NAMALWA (cell line): ENCODE measurements at places on chromosomes 4 and X.
A peak's percentile ranks its signal among the peaks of the same experiment; 100 is the strongest.

GRCh38 chrX:2263203-2263602 lies 237.6 kb downstream of the DHRSX start:
- no peak for DNase-seq

DNA sequence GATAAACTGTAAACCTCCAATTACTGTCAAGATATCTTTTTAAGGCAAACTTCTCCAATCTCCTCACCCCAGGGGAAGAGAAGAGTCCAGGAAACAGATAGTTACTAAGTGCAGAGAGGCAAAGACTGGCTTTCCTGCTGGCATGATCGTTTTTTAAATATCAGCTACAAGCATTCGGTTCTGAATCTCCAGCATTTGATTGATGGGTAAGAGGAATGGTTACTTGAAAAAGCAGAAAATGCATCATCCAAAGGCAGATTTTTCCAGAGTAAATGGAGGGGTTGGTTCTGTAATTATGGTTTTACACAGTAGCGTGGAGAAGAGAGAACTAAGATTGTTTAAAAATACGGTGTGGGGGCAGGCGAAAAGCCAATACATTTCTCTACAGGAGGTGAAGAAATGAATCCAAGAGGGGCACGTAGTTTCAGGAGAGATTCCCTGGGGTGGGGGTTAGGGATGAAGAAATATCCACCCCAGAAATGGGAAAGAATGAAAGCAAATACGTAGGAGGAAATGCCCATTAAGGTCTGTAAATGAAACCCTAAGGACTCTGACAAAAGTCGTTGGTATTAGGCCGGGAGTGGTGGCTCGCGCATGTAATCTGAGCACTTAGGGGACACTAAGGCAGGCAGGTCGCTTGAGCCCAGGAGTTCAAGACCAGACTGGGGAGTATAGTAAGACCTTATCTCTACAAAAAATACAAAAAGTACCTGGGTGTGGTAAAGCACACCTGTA lies 248.3 kb downstream of the DHRSX start:
- no peak for DNase-seq

GRCh38 chrX:153971124-153971449 lies 531 bp downstream of the HCFC1 start:
- peak; percentile 84 for DNase-seq

GRCh38 chrX:115018944-115019343 lies 1.5 kb upstream of the IL13RA2 start:
- DNase-seq = no peak

DNA sequence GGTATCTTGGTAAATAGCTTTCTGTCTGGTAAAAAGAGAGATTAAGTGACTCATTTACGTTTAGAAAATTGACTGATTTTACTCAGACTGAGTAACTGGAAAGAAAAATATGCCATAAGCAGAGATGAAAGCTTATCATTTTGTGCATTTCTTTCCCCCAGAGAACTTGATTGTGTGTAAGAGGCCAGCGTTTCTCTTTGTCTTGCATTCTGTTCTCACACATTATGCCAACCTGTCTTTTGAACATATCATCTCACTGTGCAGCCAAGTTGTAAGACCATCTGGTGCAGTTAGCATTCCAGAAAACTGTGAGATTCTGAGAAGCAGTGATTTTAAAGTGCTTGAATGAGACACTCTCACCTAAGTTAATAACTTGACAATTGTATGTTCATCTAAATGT lies 651.3 kb downstream of the TECRL start:
- DNase-seq = no peak

DNA sequence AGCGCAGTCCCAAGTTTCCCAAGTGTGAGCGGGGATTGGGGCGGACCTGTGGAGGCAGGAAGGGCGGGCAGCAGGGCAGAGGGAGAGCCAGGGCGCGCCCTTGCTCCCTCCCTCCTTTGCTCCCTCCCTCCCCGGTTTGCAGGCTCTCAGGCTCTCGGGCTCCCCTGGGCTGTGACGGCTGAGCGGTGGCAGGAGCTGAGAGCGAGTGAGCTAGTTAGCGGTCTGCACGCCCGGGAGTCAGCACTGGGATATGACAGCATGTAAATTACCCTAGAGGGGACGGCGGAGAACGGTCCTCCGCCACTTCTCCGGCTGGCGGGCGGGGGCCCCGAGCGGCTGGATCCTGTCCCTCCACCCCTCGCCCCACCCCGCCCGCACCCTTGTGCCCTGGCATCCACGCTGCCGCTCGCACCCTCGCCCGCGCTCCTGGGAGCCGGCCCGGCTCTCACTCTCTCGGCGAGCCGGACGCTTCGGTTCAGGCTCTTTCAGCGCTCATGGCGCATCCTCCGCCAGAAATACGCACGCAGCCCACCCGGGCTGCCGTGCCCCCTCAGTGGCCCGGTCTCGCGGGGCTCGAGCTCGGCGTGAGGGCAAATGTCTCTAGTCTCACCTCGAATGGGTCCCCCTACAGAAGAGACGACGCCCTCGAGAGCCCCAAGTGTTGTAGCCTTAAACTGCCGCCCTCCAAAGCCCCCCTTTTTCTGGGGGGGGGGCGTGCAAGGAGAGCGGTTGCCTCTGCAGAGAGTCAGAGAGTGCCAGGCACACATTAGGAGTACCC lies at the start of gene TSC22D3:
TSS of gene TSC22D3 (minus strand) at position 54 of the 778 bp plus-strand sequence. CDS start 368 bp downstream, outside the sequence.
- DNase-seq = peak; percentile 22

GRCh38 chr4:10180603-10180926 lies 64.0 kb upstream of the WDR1 start:
- DNase-seq = no peak

GRCh38 chr4:129239088-129239487 lies 143.1 kb downstream of the C4orf33 start:
- no peak for DNase-seq

DNA sequence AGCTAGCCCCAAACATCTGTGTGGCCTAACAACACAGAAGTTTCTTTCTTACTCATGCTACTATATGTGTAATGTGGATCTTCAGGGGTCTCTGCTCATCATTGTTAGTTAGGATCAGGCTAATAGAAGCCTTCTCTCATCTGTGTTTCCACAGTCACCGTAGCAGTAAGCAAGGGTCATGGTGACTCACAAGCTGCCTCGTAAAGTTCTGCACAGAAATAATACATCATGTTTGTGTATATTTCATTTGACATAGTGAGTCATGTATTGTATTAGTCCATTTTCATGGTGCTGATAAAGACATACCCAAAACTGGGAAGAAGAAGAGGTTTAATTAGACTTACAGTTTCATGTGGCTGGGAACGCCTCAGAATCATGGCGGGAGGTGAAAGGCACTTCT lies 38.7 kb downstream of the SLC4A4 start:
- no peak for DNase-seq

DNA sequence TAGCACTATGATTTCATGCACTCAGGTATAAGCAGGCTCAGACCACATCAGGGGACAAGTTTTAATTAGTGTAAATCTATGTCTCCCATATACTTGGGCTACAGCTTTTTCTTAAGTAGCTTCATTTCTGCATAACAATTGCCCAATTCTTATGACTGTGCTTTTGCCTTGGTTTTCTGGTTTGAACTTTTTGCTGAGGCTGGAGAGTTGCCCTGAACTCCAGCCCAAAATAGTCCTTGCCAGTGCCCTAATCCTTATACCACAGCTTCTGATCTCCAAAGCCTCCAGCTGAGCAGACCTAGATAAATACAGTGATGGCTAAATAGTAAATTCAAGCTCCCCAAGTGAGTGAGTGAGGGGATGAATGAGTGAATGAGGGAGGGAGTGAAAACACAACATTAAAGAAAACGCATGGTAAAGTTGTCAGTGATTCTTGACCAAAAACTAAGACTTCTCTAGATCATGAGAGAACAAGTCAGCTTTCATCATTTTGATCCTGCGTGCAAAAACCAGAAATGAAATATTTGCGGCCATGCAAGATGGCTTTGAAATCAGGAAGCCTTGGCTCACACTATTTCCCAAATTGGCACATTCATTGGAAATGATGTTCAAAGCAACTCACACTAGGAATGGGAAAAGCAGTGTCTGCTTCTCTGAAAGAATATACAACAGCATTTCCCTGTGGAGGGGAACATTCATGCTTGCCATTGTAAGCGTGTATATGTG lies 437.1 kb upstream of the CTSO start:
- no peak for DNase-seq

GRCh38 chr4:159191989-159192388 lies 89.1 kb downstream of the RAPGEF2 start:
- DNase-seq = peak; percentile 49

DNA sequence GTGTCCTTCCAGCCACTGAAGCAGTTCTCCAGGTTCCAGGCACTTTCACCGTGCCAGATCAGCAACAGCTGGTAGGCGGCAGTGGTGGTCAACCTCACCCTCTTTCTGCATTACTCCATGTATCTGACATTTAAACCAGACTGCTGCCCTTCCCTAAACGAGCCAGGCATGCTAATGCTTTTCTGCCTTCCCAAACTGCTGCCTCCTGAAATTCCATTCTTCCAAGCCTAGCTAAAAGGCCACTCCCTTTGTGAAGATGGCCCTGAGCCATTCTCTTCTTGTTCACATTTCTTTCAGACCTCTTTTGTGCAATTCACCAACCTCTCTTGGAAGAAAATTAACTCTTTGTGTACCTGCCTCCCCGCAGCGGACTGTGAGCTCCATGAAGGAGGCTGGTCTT lies 73.7 kb downstream of the CHST7 start:
- DNase-seq = no peak

GRCh38 chrX:54540289-54540688 lies 10.3 kb downstream of the GNL3L start:
- DNase-seq = no peak

DNA sequence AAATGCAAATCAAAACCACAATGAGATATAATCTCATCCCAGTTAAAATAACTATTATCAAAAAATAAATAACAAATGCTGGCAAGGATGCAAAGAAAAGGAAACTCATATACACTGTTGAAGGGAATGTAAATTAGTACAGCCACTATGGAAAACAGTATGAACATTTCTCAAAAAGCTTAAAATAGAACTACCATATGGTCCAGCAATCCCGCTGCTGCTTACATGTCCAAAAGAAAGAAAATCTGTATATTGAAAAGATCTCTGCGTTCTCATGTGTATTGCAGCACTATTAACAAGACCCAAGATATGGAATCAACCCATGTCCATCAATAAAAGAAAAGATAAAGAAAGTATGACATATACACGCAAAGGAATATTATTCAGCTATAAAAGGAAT lies 3.0 kb upstream of the NAP1L2 start:
- DNase-seq = no peak

DNA sequence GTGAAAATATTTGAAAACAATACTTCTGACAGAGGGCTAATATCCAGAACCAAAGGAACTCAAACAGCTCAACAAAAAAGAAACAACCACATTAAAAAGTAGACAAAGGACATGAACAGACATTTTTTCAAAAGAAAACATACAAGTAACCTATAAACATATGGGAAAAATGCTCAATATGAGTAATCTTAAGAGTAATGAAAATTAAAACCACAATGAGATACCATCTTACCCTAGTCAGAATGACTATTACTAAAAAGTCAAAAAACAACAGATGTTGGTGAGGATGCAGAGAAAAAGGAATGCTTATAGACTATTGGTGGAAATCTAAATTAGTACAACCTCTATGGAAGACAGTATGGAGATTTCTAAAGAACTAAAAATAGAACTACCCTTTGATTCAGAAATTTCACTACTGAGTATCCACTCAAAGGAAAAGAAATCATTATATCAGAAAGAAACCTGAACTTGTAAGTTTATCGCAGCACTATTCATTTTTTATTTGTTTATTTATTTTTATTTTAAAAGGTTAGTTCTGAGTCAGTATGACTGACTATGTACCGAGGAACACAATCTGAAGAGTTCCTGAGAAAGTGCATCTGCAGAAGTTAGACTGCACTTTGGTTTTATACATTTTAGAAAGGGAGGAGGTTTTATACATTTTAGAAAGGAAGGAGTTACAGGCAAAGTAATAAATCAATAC lies 231.3 kb downstream of the INPP4B start:
- no peak for DNase-seq

- DNase-seq = no peak
Measured at GRCh38 chr4:153000076-153000420, 63.9 kb downstream of the FHDC1 start.

GRCh38 chr4:56701161-56701480 lies 20.0 kb upstream of the HOPX start:
- DNase-seq = no peak

DNA sequence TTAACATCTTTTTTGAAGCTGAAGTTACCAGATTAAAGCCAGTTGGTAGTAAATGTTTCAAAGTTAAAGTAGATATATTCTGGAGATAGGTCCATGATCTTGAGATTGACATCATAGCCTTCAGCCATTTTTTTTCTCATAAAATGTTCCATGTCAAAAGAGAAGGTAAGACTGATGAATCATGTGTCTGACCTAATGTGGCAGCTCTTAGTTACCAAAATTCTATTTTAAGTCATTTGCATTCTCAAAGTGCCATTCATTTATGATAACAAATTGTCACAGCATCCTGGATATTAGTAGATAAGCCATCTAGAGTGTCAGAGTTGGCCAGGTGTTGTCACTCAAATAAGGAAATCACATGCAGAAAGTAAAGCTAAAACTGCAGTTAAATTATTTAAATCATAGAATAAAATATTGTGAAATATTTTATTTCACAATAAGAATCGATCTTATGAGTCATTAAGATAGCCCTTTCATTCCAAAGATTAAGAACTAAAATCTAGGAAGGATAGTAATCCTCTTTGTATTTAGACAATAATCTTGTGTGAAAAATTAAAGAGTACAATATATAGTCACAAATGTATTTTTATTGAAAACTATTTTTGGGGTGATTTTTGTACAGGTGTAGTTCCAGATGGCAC lies 65.7 kb upstream of the ADAD1 start:
- DNase-seq = no peak

DNA sequence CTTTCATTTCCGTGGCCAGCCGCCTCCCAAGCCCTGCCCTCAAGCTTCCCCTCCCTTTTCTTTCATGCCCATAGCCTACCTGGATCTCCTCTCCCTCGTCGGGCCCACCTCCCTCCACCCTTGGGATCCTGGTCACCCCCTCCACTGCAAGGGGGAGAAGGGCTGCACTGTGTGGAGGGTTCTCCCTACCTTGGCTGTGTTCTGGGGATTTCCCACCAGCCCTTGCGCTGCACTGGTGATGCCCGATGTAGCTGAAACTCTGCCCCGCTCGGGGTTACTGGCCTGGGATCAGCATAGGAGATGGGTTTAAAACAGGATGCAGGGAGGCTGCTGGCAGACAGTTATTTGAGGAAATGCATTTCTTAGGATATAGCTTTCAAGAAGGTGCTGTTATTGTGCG lies 128.9 kb downstream of the TBL1X start:
- DNase-seq = no peak

GRCh38 chr4:165627548-165627947 lies 245.5 kb upstream of the TLL1 start:
- DNase-seq = no peak

DNA sequence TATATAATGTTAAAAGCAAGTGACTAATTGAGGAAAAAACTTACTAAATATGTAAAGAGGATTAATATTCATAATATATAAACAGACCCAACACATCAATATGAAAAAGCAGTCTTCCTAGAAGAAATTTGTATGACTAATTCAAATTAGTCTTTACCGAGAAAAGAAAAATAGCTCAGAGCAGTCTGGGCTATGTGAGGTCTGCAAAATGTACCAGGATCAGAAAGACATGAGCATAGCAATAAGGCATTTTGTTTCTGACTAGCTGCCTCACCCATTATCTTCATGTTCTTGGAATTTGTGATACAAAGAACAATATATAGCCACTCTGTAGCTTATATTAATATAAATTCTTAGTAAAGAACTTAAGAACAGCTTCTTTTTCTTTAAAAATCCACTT lies 13.7 kb upstream of the TMPRSS11B start:
- DNase-seq = no peak
